ENCODE measurements at places on chromosomes 16 and 17.
A peak's percentile ranks its signal among the peaks of the same experiment; 100 is the strongest.

DNA sequence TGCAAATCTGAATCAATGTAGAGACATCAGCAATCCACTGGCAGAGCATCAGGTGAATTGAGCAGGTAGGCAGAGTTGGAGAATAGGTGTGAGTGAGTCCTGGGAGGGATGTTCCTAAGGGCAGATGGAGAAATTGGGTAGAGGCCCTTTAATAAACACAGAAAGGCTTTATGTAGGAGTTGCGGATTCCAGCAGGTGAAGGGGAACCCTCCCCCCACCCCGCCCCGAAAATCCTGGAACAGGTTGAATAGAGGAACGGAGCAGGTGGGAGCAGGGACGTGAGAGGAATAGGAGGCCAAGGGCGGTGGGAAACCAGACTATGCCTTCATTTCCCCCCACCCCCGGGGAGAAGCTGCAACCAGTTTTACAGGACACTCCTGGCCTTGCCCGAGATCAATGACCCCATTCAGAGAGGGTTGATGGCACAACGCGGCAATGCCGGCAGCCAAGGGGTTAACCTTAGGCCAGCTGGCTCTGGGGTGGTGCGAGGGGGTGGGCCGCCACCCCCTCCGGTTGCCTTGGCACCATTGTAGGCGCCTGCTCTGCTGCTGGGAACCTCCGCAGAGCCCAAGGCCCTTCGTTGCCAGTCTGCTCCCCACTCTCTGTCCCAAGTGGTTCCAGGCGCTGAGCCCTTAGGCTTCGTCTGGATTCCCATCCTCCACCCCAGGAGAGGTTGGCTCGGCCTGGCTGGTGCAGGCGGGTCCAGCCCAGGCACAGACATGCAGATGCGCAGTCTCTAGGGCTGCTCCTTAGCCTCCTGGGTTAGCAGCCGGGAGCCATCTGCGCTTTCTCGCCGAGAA is 814 bp upstream of the RUNDC3A start:
- peak; percentile 34 for DNase-seq

GRCh38 chr16:59878479-59878878 is 1144.4 kb upstream of the GOT2 start:
- no peak for DNase-seq

- no peak for DNase-seq
Observed at GRCh38 chr16:1199347-1200013, 25.6 kb downstream of the TPSG1 start.

DNA sequence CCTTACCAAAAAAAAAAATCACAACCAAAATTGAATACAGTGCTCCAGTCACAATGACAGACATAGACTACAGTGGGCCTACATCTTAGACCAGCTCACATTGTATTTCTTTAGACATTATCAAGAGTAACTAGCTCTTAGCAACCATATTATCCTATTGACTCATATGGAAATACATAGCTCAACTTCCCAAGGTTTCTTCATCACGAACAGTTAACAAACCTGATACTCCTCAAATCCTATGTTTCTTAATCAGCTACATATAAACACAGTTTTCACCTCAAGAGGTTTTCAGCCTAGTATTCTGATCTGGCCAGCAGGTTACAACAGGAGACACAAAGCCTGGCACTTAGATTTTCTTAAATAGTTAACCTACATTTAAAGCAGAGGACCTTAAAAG is 29.7 kb downstream of the CMC2 start:
- no peak for DNase-seq

GRCh38 chr17:20072692-20072992 is 63.5 kb downstream of the SPECC1 start:
- DNase-seq, result peak; percentile 81

GRCh38 chr16:72848759-72849664 is 198.9 kb downstream of the ZFHX3 start:
- DNase-seq, result no peak

GRCh38 chr17:34487626-34488025 is 91.8 kb upstream of the TMEM132E start:
- DNase-seq, result no peak

DNA sequence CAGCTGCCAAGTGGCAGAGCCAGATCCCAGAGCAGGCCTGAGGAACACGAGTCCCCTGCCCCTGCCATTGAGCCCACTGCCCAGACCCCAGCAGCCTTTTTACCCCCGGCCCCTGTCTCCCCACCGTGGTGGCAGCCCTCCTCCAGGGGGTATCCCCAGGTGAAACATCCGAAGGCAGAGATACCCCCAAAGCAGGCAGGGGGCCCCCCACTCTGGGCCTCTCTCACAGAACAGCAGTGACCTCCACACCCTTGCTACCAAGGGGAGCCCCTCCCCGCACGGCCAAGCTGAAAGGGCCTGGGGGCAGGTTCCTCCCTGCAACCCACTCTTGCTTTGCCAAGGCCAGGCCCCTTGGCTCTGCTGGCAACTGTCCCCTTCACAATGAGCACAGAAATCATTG is 142.2 kb downstream of the ENGASE start:
- DNase-seq, result no peak

- no peak for DNase-seq
Observed at GRCh38 chr16:49466529-49466831, 92.9 kb downstream of the C16orf78 start.

DNA sequence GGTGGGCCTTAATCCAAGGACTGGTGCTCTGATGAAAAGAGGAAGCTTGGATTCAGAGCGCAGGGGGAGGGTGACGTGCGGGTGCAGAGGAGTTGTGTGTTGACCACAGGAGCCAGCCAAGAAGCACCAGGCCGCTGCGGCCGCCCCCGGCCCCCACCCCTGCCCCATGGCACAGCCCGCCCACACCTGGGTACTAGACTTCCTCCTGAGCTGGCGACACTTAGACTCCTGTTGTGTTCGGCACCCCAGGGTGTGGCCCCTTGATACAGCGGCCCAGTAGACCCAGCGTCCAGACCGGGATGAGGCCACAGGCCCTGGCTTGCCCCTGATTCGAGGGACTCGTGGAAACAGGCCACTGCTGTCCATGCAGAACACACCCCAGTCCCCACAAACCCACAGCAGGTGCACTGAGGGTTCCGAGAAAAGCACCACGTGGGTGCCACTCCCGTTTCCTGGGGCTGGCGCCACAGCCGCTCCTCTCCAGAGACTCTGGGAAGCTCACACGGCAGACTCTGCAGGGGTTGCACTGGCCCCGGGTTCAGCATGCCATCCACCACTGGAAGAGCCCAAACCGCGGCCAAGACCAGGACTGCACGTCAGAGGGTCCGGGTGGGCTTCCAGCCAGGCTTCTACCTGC is 5.7 kb upstream of the SNAI3 start:
- DNase-seq, result no peak

DNA sequence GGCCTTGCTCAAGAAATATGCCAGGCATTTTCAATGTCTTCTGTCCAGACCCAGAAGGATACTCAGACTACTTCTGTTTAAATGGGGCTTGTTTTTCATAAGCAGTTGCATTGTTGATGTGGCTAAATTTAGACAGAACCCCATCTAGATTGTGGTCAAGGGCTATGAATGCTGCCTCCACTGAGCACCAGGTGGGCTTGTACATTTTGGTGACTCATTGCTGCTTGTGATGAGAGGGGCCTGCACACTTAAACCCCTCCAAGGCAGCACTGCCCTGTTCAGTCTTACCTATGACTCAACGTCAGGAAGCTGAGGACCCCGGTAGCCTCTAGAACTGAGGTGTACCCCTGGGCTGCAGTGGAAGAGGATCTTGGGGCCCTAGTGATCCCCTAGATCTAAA is 144.0 kb downstream of the PRKCA start:
- DNase-seq, result no peak

DNA sequence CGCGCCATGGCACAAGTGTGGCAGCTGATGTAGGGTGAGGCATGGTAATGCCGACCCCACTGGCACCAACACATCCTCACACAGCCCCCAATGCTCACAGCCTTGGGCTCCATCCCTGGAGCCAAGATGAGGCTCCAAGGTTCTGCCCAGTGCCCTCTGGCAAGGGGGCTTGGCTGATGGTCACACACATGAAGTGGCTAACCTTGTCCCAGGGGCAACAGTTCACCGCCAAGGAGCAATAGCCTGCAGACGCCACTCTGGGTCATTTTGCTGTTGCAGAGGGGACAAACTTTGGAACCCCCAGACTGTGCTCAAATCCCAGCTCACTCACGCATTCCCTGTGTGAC is 26.8 kb downstream of the TNFRSF13B start:
- DNase-seq, result no peak
